ENCODE measurements at places on chromosomes 2 and 18.

GRCh38 chr18:59502274-59503175 lies 143.5 kb upstream of the LMAN1 start:
- DNase-seq = peak; percentile 95

GRCh38 chr18:71105994-71106546 lies 817.2 kb downstream of the SOCS6 start:
- DNase-seq = no peak

DNA sequence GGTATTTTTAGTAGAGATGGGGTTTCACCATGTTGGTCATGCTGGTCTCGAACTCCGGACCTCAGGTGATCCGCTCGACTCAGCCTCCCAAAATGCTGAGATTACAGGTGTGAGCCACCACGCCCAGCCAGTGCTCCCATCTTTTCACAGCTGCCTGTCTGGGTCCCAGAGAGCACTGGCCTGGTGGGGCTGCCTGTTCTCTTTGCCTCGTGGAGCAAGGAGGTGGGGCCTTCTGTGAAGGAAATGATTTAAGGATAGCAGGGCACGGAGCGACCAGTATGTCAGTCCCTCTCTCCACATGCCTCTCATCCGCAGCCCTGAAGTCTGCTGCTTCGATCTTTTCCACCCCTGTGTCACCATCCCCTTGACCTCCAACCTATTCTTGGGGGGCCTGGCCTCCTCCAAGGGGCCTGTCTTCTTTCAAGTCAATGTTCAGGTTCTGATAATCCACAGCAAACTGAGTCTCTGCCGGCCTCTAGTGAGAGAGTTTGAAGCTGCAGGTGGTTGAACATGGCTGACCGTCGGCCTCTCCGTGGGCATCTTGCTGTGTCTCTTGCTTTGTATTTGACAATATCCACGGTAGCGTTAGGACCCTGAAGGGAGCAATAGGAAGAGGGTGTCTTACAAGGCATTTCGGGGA lies 28.2 kb upstream of the GIGYF2 start:
- peak; percentile 23 for DNase-seq

DNA sequence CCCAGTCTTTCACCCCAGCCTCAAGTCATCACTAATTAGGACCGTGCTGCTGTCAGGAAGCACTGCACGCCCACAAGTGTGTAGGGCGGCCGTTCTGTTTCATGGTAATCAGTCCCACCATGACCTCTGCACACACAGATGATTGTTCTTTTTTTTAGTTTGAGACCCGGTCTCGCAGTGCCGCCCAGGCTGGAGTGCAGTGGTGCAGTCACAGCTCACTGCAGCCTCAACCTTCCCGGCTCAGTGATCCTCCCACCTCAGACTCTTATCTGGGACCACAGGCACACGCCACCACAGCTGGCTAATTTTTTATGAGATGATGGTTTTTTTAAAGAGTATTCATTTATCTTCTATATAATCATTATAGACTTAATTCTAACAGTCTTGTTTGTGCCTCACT lies 1.8 kb upstream of the IAH1 start:
- no peak for DNase-seq

- peak; percentile 82 for DNase-seq
These were observed 218.6 kb downstream of the DYM start for GRCh38 chr18:49241852-49242251.

DNA sequence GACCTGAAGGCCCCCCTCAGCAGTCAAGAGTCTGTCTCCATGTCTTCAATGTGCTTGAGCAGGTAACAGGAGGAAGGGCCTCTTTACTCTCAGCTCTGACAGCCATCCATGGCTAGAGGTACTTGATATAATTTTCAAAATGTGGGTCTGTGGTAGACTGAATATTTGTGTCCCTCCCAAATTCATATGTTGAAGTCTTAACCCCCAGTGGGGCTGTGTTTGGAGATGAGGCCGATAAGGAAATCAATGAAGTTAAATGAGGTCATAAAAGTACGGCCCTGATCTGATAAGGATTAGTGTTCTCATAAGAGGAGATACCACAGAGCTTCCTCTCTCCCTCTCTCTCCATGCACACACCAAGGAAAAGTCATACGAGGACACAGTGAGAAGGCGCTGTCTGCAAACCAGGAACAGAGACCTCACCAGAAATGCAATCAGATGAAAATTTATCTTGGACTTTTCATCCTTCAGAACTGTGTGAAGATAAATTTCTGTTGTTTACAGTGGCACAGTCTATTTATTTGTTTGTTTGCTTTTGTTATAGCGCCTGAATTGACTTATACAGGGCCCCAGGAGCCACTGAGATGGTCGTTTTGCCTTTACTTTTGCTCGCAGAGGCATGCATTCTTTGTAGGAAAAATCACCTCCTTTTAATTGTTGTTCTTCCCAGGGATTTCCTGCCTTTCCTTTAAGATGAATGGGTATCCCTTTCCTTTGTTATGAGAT lies 274.8 kb upstream of the TRIB2 start:
- DNase-seq = no peak

- DNase-seq = peak; percentile 34
These were observed 300.1 kb upstream of the NXPH2 start for GRCh38 chr2:139080244-139080643.

Data from fibroblast of skin of back (primary cell).